ENCODE measurements at places on chromosomes 3 and 15. TPM values are rescaled to one million over a fixed set of nuclear protein-coding genes. Genes with fewer than 3 reads are reported as not detected.

Gene JMJD7
- total RNA-seq = 12.0 TPM

Gene CADM2
- 0.58 TPM for total RNA-seq

DNA sequence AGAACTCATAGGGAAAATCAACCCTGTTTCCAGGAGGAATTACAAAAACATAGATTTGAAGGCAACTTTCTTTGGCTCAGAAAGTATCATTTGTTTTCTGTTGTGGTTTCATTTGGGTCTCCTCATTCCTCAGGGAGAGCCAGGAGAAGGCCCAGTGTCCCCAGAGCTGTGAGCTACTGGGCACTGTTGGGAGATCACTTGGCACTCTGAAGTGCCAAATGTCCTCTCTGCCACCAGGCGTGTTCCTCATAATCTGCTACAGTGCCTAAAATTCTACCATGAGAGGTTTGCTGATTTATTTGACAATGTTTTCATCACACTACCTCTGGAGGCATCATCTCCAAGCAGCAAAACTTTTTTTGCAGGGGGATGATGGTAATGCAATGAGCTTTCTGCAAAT lies 17.4 kb upstream of the TNFAIP8L3 start:
- H3K4me3 ChIP-seq = no peak overlapping the region
- peaks cover 40% of the 10 kb centered on the region for H3K27me3 ChIP-seq
- no peak for DNase-seq
- no peak overlapping the region for H3K27ac ChIP-seq
- no peaks in the 10 kb centered on the region for H3K36me3 ChIP-seq
- no peaks in the 10 kb centered on the region for H3K4me1 ChIP-seq

- DNase-seq = no peak
- H3K36me3 ChIP-seq = no peaks in the 10 kb centered on the region
- H3K4me1 ChIP-seq = no peaks in the 10 kb centered on the region
Observed at GRCh38 chr3:175207361-175207760, 348.2 kb downstream of the NAALADL2 start.

GRCh38 chr15:101391981-101392640 lies 97.1 kb upstream of the SNRPA1 start:
- no peak for DNase-seq
- no peaks in the 10 kb centered on the region for H3K4me1 ChIP-seq
- H3K36me3 ChIP-seq = no peaks in the 10 kb centered on the region

- H3K4me1 ChIP-seq = peaks cover 20% of the 10 kb centered on the region
- H3K36me3 ChIP-seq = no peaks in the 10 kb centered on the region
- no peak overlapping the region for H3K27ac ChIP-seq
- peaks cover 3% of the 10 kb centered on the region for H3K27me3 ChIP-seq
- DNase-seq = no peak
- no peak overlapping the region for H3K4me3 ChIP-seq
Observed at GRCh38 chr3:72957297-72957696, 39.3 kb upstream of the PPP4R2 start.

All from activated CD8-positive, alpha-beta memory T cell treated with anti-CD3 and anti-CD28 coated beads, Interleukin-2, amount 10 ng/mL, durations not matched to agents 7 days and 5 days (primary cell).